Fibroblast of skin of right biceps (primary cell): ENCODE measurements at places on chromosomes 16 and 17.

DNA sequence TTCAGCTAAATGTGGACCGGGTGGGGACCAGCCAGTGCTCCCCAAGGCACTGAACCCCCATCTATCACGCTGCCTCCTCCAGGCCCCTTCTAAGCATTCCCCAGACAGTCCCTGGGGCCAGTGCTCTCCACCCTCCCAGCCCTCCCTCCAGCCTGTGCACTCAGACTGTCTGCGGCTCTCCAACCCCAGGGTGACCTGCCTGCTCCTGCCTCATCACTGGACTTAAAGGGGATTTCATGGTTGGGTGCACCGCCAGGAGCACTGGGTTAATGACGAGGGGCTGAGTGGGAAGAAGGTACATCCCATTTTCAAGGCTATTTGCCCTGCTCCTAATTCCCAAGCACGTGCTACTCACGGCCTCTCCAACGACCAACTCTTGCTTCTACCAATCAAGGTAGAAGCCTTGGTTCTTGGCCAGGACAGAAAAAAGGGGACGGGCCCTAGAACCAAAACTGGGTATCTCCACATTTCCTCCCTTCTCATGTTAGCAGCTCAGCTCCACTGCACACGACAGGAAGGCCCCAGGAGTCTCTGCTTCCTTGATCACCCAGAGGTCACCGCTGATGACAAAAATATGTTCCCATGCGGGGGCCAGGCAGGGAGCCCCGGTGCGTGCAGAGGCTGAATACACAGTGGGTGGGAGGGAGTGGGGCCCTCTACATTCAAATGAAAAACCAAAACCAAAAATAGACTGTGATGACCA lies 3.5 kb upstream of the ABR start:
- no peak for DNase-seq

DNA sequence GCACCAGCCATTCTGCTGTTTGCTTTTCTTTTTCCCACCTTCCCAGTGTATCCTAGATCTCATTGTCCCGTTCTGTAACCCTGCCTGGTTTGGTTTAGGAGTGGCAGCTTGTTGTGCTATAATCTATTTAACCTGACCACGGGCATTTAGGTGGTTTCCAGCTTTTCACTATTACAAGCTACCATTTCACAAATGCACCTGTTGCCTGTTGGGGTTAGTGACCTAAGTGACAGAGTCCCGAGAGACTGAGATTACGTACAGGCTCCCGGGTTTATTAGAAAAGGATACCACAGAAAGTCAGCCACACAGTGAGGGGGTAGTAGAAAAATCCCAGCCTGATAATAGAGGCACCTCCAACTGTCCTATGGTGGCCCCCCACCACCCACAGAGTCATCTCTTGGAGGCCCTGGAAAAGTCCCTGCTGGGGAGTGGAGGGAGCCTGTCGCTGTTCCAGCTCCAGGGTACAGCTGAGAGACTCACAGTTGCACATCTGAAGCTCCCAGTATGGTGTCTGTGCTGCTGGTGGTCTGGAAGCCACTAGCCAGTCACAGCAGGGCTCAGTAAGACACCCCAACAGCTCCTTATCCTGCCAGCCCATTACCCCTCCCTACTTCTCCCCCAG lies 21.2 kb downstream of the CLEC16A start:
- DNase-seq, result no peak

DNA sequence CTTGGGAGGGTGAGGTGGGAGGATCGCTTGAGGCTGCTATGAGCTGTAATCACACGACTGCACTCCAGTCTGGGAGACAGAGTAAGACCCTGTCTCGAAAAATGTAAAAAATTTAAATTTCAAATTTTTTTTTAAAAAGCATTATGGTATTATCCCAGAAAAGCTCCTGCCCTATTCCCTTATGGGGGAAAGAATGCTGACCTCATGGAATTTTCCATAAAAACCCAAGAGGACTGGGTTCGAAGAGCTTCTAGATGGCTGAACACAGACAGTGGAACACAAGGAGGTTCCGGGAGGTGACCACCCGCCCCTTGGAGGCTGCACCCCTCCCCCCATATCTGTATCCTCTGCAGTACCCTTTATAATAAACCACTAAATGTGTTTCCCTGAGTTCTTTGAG lies 4.0 kb downstream of the EIF4A3 start:
- DNase-seq, result no peak

- peak; percentile 66 for DNase-seq
Measured at GRCh38 chr16:11407047-11407982, 62.1 kb downstream of the RMI2 start.

DNA sequence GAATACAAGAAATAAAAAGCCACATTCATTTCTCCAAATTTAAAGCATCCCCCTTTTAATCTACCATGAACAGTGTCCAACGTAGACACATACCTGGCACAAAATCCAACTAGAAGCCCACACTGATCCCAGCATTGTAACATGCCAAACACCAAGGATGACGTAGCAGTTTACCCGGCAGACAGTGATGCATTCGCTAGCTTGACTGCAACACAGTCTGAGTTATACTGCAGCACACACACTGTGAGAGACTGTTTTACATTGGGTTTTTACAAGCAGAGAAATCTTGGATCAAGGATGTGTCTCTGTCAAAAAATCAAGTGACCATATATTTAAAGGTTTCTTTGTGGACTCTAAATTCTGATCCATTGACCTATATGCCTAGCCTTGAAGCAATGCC lies 74.5 kb upstream of the C17orf78 start:
- DNase-seq, result no peak

- no peak for DNase-seq
Measured at GRCh38 chr16:88569614-88569984, 604 bp upstream of the ZC3H18 start.

GRCh38 chr16:57502048-57502775 lies 15.9 kb upstream of the DOK4 start:
- DNase-seq, result no peak

DNA sequence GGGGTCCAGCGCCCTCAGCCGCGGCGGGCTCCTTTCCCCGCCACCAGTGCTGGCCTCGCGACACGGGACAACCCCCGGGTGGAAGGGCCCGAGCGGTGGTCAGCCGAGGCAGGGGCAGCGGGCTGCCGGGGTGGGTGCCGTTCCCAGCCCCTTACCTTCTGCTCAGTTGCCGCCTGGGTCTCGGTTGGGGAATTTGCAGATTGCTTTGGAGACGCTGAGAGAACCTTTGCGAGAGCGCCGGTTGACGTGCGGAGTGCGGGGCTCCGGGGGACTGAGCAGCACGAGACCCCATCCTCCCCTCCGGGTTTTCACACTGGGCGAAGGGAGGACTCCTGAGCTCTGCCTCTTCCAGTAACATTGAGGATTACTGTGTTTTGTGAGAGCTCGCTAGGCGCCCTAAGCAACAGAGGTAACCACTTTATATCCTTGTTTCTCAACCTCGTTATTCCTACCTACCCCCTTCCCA lies 381 bp downstream of the CTNS start:
- DNase-seq, result no peak

DNA sequence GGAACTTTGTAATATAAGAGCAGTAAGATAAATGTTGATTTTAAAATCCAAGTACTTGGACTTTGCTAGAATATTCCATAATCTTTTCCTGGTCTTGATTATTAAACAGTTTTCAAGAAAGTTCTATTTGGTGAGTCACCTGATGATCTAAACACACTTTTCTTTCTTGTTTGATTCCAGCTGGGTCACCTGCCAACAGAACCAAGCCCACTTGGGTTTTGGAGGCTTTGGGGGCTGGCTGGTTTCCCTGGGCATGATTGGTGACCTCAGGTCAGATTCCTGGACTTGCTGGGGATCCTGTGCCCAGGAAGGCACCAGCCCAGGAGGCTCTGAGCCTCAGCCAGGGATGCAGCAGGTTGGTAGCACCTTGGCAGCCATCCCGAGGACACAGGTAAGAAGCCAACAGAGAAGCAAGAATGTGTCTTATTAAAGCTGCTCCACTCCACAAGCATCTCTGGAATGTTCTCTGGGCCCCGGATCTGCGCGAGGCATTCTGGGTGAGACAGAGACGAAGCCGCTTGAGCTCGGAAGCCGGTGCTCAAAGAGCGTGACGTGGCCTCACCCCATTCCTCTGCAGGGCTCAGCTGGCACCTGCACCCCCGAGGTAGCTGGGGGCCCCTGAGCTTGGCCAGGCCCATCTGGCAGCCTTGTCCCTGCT lies 3.1 kb upstream of the TEX19 start:
- peak; percentile 48 for DNase-seq
